Keratinocyte (primary cell): ENCODE measurements at places on chromosomes 6 and 20.

DNA sequence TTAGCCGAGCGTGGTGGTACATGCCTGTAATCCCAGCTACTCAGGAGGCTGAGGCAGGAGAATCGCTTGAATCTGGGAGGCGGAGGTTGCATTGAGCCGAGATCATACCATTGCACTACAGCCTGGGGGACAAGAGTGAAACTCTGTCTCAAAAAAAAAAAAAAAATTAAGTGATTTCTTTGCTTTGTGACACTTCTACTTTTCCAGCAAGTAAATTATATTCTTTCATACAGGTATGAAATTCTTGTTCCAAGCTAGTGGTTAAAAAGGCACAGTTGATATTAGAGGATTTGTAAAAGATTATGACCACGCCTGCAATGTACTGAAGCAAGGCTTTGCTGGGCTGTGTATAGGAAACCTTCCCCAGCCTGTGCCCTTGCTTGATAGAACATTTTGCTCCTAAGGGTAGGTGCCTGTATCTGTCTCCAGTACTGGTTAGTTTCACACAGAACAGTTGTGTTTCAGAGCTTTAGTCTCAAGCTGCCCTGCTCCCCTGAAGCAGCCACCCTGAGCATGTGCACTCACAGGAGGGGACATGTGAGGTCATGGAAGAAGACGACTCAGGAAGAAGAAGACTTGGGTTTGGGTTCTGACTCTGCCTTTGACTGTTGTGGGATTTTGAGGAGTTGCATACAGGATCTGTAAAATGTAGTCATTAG is 10.2 kb downstream of the PTPN1 start:
- no peak for DNase-seq

DNA sequence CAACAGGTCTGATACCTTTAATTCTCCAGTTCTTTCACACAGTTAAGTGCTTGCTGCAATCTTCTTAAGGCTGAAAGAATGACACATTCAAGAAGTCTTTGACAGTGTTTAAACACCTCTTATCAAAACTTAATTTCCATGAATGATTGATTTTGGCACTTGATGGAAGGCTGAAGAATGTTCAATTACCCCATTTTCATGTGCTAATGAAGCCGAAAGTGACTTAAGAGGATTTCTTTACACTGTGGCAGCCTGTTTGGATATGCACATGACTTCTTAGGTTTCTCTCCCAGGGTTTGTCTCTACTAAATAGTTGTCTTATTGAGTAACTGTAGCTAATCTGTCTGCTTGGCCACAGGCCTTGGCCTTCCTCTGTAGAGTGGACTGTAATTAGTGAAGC is 81.1 kb upstream of the PRDM1 start:
- no peak for DNase-seq

- DNase-seq = no peak
These were observed 910.7 kb downstream of the TFAP2A start for GRCh38 chr6:9504191-9504590.

DNA sequence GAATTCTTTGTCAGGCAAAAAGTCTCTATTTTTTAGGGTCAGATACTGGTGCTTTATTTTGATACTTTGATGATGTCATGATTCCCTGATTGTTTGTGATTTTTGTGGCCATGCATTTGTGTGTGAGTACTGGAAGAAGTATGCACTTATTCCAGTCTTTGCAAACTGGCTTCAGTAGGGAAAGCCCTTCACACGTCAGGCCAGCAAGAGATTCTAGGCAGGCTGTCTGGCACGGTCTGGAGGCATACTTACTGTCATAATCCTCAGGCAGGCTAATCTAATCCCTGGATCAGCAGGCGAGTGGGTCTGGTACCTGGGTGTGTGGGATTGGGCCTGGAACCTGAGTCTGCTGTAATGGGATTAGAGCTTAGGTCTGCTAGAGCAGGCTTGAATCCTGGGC is 391.8 kb upstream of the MMS22L start:
- DNase-seq = no peak

GRCh38 chr20:48629069-48629959 is 198.5 kb downstream of the PREX1 start:
- no peak for DNase-seq
